ENCODE measurements at places on chromosomes 7 and 10. TPM values are rescaled to one million over a fixed set of nuclear protein-coding genes. Genes with fewer than 3 reads are reported as not detected.
A peak's percentile ranks its signal among the peaks of the same experiment; 100 is the strongest.

DNA sequence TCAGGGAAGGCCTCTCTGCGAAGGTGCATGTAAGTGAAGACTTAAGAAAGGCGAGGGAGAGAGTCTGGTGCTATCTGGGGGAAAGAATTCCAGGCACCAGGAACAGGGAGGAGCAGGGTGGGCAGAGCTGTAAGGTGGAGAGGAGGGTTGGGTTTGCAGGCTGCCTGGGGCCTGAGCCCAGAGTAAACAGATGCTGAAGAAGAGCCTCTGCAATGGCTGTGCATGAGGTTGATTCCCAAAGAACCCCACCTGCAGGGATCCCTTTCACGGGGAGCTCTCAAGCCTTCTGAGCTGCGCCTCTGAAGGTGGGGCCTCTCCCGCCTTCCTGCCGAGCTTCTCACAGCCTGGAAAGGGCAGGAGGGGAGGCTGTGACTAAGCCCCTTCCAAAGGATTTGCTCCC, 115.1 kb downstream of the RNF216 start:
- no peak for DNase-seq

GRCh38 chr7:5203183-5203537, 13.1 kb downstream of the WIPI2 start:
- DNase-seq = no peak

GRCh38 chr10:31886885-31887284, 41.7 kb downstream of the ARHGAP12 start:
- DNase-seq = no peak

- peak; percentile 78 for DNase-seq
These were observed 10.4 kb upstream of the CLCN1 start for GRCh38 chr7:143305423-143306070.

DNA sequence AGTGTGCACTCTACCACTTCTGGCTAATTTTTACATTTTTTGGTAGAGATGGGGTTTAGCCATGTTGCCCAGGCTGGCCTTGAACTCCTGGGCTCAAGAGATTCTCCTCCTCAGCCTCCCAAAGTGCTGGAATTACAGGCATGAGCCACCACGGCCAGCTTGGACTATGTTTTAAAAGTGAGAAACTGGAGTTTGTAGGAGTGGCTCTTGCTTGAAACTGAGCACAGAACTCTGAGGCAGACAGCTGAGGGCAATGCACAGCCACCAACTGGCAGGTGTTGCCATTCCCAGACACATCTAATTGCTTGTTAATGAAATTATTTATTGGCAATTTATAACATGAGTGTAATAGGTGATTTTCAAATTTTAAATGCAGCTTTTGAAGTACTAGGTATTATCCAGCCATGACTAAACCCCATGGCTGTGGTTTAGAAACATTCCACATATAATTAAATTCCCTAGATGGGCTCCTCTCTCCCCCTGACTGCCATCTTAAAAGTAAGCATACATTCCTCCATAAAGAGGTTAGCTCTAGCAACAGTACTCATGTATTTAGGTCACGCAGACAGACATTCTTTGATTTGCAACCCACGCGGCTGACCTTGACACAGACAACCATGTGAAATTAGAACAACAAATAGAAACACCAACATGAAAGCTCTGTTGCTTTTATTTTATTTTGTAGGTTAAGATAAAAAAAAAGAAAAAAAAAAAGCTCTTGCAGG, 19.8 kb downstream of the PANK1 start:
- no peak for DNase-seq

- DNase-seq = no peak
These were observed 240.7 kb upstream of the MBL2 start for GRCh38 chr10:53013201-53013810.

GRCh38 chr10:373015-373414, 237.8 kb downstream of the ZMYND11 start:
- DNase-seq = peak; percentile 20

GRCh38 chr7:117110480-117111315, 157.4 kb downstream of the ST7 start:
- no peak for DNase-seq

GRCh38 chr10:96596422-96597407, 9.9 kb upstream of the TM9SF3 start:
- DNase-seq = no peak

DNA sequence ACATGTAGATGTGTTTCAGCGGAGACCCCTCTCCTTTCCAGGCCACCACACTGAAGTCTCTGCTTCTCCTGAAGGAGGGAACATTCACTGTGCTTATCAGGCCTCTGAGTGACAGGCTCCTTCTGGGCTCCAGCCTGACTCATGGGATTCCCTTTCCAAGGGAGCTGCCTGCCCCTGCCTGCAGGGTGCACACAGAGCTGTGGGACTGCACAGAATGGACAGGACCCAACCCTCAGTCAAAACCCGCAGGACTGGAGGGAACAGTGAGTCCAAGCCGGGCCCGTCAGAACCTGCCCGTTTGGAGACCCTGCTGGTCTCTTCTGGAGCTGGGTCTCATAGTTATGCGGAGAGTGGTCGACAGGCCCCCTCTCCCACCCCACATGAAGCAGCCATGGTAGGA, 32.6 kb downstream of the PLAC9 start:
- DNase-seq = peak; percentile 20

- peak; percentile 29 for DNase-seq
These were observed 78.4 kb downstream of the RNF216 start for GRCh38 chr7:5702876-5703571.

DNA sequence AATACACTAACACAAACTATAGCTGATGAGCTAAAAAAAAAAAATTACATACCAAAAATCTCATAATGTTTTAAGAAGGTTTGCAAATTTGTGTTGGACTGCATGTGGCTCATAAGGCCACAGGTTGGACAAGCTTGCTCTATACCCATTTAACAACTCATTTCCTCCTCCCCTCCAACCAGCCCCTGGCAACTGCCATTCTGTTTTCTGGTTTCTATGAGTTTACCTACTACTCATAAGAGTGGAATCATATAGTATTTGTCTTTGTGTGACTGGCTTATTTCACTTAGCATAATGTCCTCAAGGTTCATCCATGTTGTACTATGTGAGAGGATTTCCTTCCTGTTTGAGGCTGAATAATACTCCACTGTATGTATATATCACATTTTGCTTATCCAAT, 100.4 kb upstream of the ARHGAP21 start:
- no peak for DNase-seq

- DNase-seq = no peak
These were observed 49.4 kb downstream of the GTF2IRD1 start for GRCh38 chr7:74503061-74503460.

Gene AKR1E2
- polyA plus RNA-seq = 15.2 TPM

Gene ASIC3
- 7.5 TPM for polyA plus RNA-seq
